Stimulated activated CD8-positive, alpha-beta memory T cell treated with anti-CD3 and anti-CD28 coated beads, Interleukin-2, amount 100 ng/mL, for 48 hours (primary cell): ENCODE measurements at places on chromosomes 2 and 18.

- DNase-seq = no peak
Observed at GRCh38 chr2:136225950-136226835, 108.2 kb upstream of the CXCR4 start.

- DNase-seq = no peak
Observed at GRCh38 chr2:121303531-121304263, 18.7 kb upstream of the TFCP2L1 start.

DNA sequence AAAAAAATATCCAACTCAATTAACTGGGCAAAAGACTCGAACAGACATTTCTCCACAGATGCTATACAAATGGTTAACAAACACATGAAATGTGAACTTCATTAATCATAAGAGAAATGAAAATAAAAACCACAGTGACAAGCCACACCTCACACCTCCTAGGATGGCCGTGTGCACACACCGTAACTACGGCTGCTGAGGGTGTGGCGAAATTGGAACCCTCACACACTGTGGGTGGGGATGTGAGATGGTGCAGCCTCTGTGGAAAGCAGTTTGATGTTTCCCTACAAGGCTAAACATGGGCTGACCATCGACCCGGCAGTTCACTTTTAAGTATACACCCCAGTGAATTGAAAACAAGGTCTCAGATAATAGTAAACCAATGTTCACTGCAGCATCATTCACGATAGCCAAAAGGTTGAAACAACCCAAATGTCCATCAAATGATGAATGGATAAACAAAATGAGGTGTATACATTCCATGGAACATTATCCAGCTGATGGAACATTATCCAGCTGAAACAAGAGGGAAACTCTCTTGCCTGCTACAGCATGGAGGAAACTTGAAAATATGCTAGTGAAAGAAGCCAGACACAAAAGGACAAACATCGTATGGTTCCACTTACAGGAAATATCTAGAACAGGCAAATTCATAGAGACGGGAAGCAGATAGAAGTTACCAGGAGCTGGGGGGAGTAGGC is 32.2 kb downstream of the ZAP70 start:
- DNase-seq = no peak

DNA sequence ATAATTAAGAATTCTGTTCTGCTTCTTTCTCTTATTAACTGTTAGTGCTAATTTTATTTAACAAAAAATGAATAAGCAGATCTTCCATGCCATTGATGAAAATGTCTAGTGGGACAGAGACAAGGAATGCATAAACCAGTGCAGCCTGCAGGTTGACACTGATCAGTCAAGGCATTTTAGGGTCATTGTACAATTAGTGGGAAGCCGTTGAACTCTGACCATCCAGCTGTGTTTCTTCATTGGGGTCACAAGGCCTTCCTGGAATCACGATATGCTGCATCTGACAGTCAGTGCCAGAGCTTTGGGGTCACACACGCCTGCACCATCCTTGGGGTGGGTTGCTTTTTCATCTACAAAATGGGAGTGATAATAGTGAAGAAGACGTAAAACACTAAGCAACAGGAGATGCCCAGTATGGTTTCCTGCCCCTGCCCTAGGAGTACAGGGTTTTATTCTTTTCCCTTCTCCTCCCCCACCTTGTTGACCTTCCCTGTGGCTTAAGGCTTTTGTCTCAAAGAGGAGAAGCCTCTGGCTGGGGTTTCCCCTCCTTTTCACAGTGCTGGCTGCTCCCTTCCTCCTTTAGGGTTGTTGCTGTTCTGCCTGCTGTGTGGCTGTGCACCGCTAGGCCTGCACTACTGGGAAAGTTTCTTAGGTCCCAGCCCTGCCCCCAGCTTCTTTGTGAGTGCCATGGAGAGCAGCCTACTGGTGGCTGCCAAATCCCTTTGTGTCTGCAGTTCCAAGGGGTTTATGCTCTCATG is 245.6 kb downstream of the TPGS2 start:
- no peak for DNase-seq

DNA sequence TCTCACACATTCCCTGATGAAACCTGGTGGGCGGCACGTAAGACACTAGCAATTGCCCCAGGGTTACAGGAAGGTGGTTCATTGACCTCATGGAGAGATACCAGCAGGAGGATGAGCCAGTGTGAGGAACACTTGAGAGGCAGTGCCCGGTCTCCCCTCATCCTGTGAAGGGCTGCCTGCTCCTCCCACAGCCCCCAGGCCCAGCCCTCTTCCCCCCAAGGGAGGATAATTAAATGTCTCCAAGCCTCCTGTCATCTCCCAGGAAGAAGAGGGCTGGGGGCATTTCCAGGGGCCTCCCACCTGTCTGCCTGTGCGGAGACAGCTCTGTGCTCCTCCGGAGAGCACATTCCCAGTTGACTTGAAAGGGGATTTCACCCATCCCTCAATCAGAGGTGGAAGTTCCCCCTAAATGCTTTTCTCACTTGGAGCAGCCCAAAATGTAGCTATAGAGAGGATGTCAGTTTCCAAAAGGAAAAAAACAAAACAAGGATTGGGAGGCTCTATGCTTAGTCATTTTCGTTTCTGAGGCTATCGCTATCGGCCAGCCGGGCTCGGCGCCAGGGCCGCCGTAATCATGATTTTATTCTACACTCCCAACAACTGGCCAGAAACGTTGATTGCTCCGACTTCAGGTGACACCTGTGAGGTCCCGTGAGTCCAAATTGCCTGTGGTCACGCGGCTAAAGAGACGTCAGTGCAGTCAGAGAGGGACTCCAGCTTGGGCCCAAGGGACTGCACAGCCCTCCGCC is 7.1 kb downstream of the KCNF1 start:
- DNase-seq = no peak

- DNase-seq = no peak
Observed at GRCh38 chr18:74539289-74539688, 5.0 kb downstream of the CNDP1 start.

GRCh38 chr2:44965684-44966083 is 24.2 kb downstream of the SIX3 start:
- DNase-seq = no peak

DNA sequence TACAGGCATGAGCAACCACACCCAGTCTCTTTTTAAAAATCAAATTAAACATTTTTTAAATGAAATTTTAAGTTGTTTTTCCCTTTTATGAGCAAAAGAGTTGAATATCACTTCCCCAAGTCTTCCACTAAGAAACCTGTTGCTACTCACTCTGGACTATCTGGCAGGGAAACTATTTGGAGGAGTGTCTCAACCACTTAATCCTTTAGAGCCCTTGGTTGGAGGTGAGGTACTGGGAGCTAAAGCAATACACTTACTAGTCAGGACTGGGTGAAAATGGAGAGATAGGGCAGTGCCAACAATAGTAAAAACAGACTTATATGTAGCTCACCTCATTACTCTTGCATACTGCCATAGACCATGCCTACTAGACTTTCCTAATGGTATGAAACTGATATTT is 135.5 kb downstream of the RND3 start:
- no peak for DNase-seq

GRCh38 chr18:22399949-22400348 is 17.8 kb downstream of the CTAGE1 start:
- DNase-seq = no peak

DNA sequence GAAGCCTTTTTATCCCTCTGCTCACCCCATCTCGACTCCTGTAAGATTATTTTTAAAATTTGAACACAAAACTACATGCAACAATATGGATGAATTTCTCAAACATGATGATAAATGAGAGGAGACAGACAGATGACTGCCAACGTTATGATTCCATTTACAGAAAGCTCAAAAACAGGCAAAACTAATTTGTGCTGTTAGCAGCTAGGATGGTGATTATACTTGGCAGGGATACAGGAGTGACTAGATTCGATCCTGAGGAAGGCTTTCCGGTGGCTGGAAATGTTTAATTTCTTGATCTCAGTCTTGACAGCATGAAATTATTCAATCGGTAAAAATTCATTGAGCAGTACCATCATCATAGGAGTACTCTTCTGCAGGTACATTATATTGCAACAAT is 163.4 kb upstream of the SH3BP4 start:
- DNase-seq = no peak

DNA sequence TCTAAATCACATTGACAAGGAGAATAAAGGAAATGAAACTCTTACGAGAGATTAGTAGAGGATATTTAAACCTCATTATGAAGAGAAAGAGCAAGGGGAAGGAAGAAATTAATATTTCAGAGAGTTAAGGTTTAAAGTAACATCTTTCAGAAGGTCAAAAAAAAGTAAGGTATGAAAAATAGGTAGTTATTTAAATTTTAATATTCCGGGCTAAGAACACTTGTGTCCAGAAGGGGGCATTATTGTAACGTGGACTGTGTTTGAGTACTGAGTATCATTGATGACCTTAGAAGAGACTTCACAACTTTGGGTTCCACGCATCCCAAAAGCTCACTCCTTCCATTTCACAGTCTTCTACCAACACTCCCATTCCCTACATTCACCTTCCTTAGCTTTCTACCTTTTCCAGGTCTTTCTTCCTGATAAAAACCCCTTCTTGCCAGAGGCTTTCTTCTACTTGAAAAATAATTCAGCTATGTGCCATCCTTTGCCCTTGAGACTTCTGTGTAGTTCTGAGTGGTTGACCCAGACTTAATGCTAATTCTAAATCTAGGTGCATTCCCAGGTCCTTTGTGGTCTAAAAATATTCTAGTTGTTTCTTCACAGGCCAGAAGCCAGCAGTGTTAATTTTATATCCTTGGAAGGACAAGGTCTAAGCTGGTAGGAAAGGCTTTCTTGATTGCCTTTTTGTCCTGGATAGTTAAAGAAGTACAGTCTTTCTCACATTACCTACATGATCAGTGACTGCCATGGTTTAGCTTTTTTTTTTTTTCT is 16.5 kb downstream of the DYNC1I2 start:
- DNase-seq = no peak

DNA sequence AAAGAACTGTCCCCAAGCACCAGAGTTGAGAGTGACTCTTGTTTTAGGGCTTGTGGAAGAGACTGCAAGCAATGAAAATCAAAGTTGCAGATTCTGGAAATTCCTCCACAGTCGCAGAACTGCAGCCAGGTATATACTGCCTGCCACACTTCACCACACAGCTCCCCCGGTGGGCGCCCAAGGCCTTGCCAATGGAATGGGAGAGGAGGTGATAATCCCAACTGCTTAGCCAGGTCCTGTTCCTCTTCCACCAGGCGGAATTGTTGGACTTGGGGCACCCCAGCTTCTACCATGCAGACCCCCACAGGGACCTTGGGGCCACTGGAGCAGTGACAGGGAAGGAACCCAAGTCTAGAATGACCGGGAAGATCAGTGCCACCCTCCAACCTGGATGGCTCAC is 4.8 kb upstream of the PDIA6 start:
- no peak for DNase-seq

DNA sequence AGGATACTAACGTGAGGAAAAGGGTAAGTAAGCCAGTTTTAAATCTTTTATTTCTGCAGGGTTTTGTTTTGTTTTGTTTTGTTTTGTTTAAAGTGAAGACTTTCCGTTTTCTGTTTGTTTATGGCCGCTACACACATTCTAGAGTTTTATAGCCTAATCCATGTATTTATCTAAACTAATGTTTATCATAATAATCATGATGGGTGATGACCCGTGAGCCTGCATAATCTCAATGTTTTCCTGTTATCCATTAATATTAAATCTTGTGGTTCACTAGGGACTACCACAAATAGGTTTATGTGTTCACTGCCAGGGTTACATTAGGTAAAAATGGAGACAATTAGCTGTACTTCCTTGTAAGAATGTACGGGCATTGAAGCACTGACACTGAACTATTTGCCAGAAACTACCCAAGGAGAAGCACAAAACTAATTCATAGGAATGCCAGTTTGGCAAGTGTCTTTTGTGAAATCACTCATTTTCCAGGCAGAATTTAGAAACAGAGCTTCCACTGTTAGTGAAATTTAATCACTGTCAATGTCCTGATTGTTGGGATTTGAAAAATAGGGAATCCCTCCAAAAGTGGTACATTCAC is 574.8 kb downstream of the LRP1B start:
- DNase-seq = no peak

DNA sequence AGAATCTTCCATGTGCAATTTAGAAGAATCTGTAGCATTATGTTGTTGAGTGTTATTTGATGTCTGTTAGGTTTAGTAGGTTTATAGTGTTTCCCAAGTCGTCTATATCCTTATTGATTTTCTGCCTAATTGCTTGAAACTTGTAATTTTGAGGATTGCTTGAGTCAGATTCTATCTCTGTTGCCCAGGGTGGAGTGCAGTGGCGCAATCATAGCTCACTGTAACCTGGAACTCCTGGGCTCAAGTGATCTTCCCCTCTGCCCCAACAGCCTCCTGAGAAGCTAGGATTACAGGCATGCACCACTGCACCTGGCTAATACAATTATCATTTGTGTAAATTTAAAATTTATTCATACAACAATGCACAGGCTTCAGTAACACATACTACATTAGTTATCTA is 3.1 kb upstream of the TCF23 start:
- DNase-seq = no peak

- no peak for DNase-seq
Observed at GRCh38 chr2:72143441-72144273, 4.0 kb downstream of the CYP26B1 start.

DNA sequence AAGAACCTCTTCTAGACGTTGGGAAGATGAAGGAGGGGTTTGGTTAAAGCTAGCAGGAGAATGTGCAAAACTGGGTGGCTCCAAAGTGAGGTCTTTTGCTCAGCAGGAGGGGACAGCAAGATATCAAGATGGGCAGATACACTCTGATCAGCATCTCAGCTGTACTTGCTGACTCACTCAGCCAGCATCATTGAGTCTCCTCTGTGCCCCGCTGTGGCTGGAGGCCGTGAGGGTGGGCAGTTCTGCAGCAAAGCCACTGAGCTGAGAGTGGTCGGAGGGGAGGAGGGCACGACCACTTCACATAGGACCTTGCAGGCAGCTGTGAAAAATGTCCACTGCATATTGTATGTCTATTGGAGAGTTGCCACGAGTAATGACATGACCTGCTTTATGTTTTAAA is 152.0 kb downstream of the CAPN13 start:
- no peak for DNase-seq
